ENCODE measurements at places on chromosomes 1 and 21. TPM values are rescaled to one million over a fixed set of nuclear protein-coding genes. Genes with fewer than 3 reads are reported as not detected.

GRCh38 chr1:46277658-46278373, 25.6 kb downstream of the LRRC41 start:
- H3K27me3 ChIP-seq = no peaks in the 10 kb centered on the region
- H3K36me3 ChIP-seq = peaks cover 59% of the 10 kb centered on the region
- no peaks in the 10 kb centered on the region for H3K4me1 ChIP-seq
- no peak for DNase-seq
- no peak overlapping the region for H3K4me3 ChIP-seq

DNA sequence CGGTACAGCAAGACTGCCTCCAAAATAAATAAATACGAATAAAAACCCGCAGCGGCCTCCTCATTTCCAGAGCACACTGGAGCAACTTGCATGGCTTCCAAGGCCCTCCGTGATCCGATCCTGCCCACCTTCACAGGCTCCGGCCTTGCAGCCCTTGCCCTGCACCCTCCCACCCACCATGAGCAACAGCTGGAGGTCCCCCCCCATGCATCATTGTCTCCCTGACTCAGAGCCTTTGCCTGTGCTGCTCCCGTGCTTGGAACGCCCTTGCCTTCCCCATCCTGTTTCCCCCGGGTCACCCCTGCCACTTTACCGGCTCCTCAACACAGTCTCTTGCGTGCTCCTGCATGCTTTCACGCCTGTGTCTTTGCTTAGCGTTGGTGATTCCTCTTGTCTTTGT, 71.0 kb upstream of the ANGPTL1 start:
- no peaks in the 10 kb centered on the region for H3K36me3 ChIP-seq
- DNase-seq = no peak
- H3K4me1 ChIP-seq = peaks cover 25% of the 10 kb centered on the region
- no peaks in the 10 kb centered on the region for H3K27me3 ChIP-seq

- no peak overlapping the region for H3K27ac ChIP-seq
- no peak overlapping the region for H3K4me3 ChIP-seq
- peaks cover 4% of the 10 kb centered on the region for H3K27me3 ChIP-seq
- no peaks in the 10 kb centered on the region for H3K4me1 ChIP-seq
- DNase-seq = no peak
Observed at GRCh38 chr21:37868446-37869295, 47.6 kb downstream of the KCNJ6 start.

Gene CCDC27
- not detected for total RNA-seq

Measured in heart right ventricle (tissue), 16 donors.